ENCODE measurements at places on chromosomes 1 and 21. TPM values are rescaled to one million over a fixed set of nuclear protein-coding genes. Genes with fewer than 3 reads are reported as not detected.

GRCh38 chr1:189175889-189176288 lies 1301.8 kb downstream of the BRINP3 start:
- no peaks in the 10 kb centered on the region for H3K4me1 ChIP-seq
- no peak overlapping the region for H3K27ac ChIP-seq
- DNase-seq: no peak

DNA sequence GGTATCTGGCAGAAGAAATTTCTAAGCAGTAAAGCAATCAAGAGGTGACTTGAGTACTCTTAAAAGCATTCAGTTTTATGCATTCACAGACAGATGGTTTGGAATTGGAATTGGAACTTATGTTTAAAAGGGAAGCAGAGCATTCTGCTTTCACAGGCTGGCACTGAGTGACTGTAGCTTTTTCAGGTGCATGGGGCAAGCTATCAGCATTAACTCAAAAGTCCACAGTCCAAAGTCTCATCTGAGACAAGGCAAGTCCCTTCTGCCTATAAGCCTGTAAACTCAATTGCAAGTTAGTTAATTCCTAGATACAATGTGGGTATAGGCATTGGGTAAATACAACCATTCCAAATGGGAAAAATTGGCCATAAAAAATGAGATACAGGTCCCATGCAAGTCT lies 1620.3 kb downstream of the MRPL39 start:
- no peak overlapping the region for H3K27ac ChIP-seq
- H3K27me3 ChIP-seq: no peaks in the 10 kb centered on the region
- no peaks in the 10 kb centered on the region for H3K36me3 ChIP-seq
- no peak overlapping the region for H3K4me3 ChIP-seq
- H3K4me1 ChIP-seq: no peaks in the 10 kb centered on the region
- DNase-seq: no peak

GRCh38 chr1:71850936-71851335 lies 431.4 kb downstream of the NEGR1 start:
- no peak overlapping the region for H3K27ac ChIP-seq
- no peaks in the 10 kb centered on the region for H3K4me1 ChIP-seq
- no peak overlapping the region for H3K4me3 ChIP-seq
- DNase-seq: no peak

The ERMAP gene
- total RNA-seq: 7.8 TPM

GRCh38 chr1:60904099-60904851 lies 178.1 kb upstream of the NFIA start:
- no peaks in the 10 kb centered on the region for H3K4me1 ChIP-seq
- H3K4me3 ChIP-seq: no peak overlapping the region
- H3K36me3 ChIP-seq: no peaks in the 10 kb centered on the region

The TNFRSF25 gene
- 33.9 TPM for total RNA-seq

- no peaks in the 10 kb centered on the region for H3K27me3 ChIP-seq
- peaks cover 39% of the 10 kb centered on the region for H3K4me1 ChIP-seq
- H3K27ac ChIP-seq: no peak overlapping the region
- H3K4me3 ChIP-seq: no peak overlapping the region
- H3K36me3 ChIP-seq: no peaks in the 10 kb centered on the region
Observed at GRCh38 chr21:36325373-36326010, 5.5 kb downstream of the MORC3 start.

- no peaks in the 10 kb centered on the region for H3K27me3 ChIP-seq
- H3K36me3 ChIP-seq: no peaks in the 10 kb centered on the region
- H3K4me3 ChIP-seq: no peak overlapping the region
- H3K27ac ChIP-seq: no peak overlapping the region
- no peak for DNase-seq
Observed at GRCh38 chr1:230029244-230029941, 37.6 kb upstream of the GALNT2 start.

The CRYBG2 gene
- total RNA-seq: not detected

The AMY1C gene
- not detected for total RNA-seq

- H3K36me3 ChIP-seq: no peaks in the 10 kb centered on the region
- no peak overlapping the region for H3K4me3 ChIP-seq
- no peak overlapping the region for H3K27ac ChIP-seq
- DNase-seq: no peak
Observed at GRCh38 chr1:77543822-77544448, 138.5 kb downstream of the ZZZ3 start.

DNA sequence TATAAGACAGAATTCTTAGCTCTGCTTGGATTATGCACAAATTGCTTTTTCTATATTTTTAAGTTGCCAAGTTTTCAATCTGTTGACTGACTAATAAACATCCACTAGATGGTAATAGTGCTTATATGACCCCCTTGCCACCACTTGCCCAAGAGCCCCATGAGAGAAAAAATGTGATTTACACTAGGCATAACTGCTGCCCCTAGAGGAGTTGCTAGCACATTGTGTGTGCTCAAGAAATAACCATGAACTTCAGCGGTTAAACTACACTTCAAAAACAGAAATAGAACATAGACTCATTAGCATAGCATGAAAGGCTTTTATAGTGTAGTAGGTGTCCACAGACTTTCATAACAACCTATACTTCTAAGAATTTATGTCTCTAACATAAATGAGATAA lies 61.4 kb downstream of the BRINP3 start:
- no peaks in the 10 kb centered on the region for H3K36me3 ChIP-seq
- DNase-seq: no peak
- no peak overlapping the region for H3K4me3 ChIP-seq

- no peaks in the 10 kb centered on the region for H3K36me3 ChIP-seq
- DNase-seq: no peak
- H3K27ac ChIP-seq: no peak overlapping the region
- H3K4me1 ChIP-seq: peaks cover 4% of the 10 kb centered on the region
- H3K4me3 ChIP-seq: no peak overlapping the region
Observed at GRCh38 chr1:11720525-11720924, 15.4 kb upstream of the AGTRAP start.

- no peak for DNase-seq
- H3K27ac ChIP-seq: no peak overlapping the region
- no peaks in the 10 kb centered on the region for H3K27me3 ChIP-seq
- no peak overlapping the region for H3K4me3 ChIP-seq
- H3K36me3 ChIP-seq: no peaks in the 10 kb centered on the region
- peaks cover 32% of the 10 kb centered on the region for H3K4me1 ChIP-seq
Observed at GRCh38 chr1:26153966-26154532, 4.8 kb upstream of the FAM110D start.

The SYT14 gene
- 0.18 TPM for total RNA-seq

DNA sequence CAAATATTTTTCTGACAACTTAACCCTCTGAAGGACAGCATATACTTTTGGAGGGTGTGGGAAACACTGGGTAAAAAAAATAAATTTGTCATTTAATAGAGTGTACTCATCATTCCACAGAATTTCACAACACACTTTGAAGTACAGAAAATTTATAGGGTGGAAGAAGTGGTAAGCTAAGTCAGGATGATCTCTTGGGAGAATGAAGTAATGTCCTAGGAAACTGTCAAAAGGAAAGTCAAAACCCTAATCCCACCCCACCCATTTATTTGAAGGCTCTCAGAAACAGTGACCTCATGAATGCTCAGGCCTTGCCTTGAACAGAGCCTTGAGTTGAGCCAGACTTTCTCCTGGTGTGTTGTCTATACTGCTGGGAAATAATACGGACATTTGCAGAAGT lies 7.3 kb upstream of the UAP1 start:
- H3K4me3 ChIP-seq: no peak overlapping the region
- no peaks in the 10 kb centered on the region for H3K4me1 ChIP-seq
- no peak for DNase-seq
- H3K36me3 ChIP-seq: no peaks in the 10 kb centered on the region

The S100A10 gene
- total RNA-seq: 779 TPM

- H3K4me3 ChIP-seq: no peak overlapping the region
- no peaks in the 10 kb centered on the region for H3K4me1 ChIP-seq
- no peak overlapping the region for H3K27ac ChIP-seq
- H3K36me3 ChIP-seq: no peaks in the 10 kb centered on the region
- H3K27me3 ChIP-seq: no peaks in the 10 kb centered on the region
- DNase-seq: no peak
Observed at GRCh38 chr1:28779751-28780408, 32.1 kb upstream of the OPRD1 start.

- no peak overlapping the region for H3K27ac ChIP-seq
- no peak overlapping the region for H3K4me3 ChIP-seq
- no peaks in the 10 kb centered on the region for H3K36me3 ChIP-seq
- no peaks in the 10 kb centered on the region for H3K27me3 ChIP-seq
Observed at GRCh38 chr1:164644774-164645644, 86.0 kb downstream of the PBX1 start.

The SUSD4 gene
- not detected for total RNA-seq

- no peaks in the 10 kb centered on the region for H3K36me3 ChIP-seq
- no peak for DNase-seq
- no peaks in the 10 kb centered on the region for H3K27me3 ChIP-seq
- H3K4me3 ChIP-seq: no peak overlapping the region
Observed at GRCh38 chr1:167824163-167824794, 89.7 kb downstream of the ADCY10 start.

The NENF gene
- 23.0 TPM for total RNA-seq

The DNAJC28 gene
- 1.0 TPM for total RNA-seq

The RRAGC gene
- total RNA-seq: 40.1 TPM

The TCHHL1 gene
- not detected for total RNA-seq

DNA sequence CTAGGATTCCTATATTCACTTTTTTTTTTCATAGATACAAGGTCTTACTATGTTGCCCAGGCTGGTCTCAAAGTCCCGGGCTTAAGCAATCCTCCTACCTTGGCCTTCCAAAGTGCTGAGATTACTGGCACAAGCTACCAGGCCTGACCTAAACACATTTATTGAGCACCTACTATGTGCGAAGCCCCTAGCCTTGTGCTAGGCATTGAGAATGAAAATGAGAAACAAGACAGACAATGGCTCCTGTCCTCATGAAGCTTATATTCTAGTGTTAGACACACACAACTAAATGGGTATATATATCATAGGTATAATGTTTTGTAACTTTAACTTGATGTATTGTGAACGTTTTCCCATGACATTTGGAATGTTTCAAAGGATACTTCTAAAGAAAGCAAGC lies 11.5 kb downstream of the TMEM50A start:
- H3K27me3 ChIP-seq: no peaks in the 10 kb centered on the region
- H3K4me3 ChIP-seq: no peak overlapping the region
- H3K4me1 ChIP-seq: no peaks in the 10 kb centered on the region
- no peak overlapping the region for H3K27ac ChIP-seq

GRCh38 chr1:157852476-157852875 lies 10.9 kb upstream of the CD5L start:
- no peaks in the 10 kb centered on the region for H3K4me1 ChIP-seq
- no peak for DNase-seq
- no peak overlapping the region for H3K27ac ChIP-seq
- no peaks in the 10 kb centered on the region for H3K27me3 ChIP-seq
- H3K4me3 ChIP-seq: no peak overlapping the region

DNA sequence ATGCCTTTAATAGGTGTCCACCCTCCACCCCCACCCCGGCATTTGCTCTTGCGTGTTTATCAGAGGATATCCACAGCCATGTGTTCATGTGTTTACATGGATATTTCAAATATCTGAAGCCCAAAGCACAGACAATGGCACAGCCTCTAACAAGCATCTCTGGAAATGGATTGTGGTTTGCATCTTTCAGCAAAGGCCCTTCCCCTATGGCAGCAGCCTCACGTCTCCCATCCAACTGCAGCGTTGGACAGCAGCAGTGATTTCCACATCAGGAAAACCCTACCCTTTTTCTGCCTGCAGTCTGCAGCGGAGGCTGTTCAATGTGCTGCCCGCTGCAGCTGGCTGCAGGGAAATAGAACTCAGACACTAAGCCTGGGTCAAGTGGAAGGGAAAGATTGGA lies 1.6 kb downstream of the RASSF5 start:
- H3K27ac ChIP-seq: no peak overlapping the region
- no peaks in the 10 kb centered on the region for H3K36me3 ChIP-seq
- DNase-seq: no peak
- H3K4me3 ChIP-seq: no peak overlapping the region

DNA sequence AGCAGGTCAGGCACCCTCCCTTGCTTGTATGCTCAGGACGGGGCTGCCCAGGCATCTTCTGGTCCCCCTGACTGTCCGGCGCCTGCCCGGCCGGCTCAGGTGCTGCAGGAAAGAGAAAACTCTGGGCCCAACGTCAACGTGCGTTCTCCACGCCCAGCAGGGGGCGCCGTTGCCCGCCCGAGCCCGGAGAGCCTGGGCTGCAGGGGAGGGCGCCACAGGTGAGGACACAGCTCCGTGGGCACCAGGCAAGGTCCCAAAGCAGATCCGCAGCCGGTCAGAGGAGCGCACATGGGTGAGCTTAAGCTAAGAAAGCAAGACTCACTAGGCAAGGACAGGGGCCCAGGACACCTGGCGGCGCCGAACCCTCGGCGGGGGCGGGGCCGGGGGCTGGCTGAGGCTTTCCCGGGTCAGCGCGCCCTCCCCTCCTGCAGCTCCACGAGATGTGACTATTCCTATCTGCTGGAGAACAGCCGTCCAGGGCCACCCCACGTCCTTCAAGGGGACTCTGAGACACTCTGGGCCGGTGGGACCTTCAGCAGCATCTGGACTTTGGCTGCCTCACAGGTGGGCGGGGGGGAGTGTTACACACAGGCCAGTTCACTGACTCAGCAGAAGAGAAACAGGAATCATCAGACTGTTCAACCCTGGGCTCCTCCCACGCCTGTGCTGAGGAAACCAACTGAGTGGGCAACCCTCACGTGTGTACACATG lies 29.3 kb downstream of the KRTAP10-1 start:
- no peaks in the 10 kb centered on the region for H3K36me3 ChIP-seq
- no peaks in the 10 kb centered on the region for H3K27me3 ChIP-seq
- no peak overlapping the region for H3K4me3 ChIP-seq

GRCh38 chr1:20123722-20124455 lies 4.6 kb upstream of the PLA2G2D start:
- DNase-seq: no peak
- H3K27ac ChIP-seq: no peak overlapping the region
- no peak overlapping the region for H3K4me3 ChIP-seq

DNA sequence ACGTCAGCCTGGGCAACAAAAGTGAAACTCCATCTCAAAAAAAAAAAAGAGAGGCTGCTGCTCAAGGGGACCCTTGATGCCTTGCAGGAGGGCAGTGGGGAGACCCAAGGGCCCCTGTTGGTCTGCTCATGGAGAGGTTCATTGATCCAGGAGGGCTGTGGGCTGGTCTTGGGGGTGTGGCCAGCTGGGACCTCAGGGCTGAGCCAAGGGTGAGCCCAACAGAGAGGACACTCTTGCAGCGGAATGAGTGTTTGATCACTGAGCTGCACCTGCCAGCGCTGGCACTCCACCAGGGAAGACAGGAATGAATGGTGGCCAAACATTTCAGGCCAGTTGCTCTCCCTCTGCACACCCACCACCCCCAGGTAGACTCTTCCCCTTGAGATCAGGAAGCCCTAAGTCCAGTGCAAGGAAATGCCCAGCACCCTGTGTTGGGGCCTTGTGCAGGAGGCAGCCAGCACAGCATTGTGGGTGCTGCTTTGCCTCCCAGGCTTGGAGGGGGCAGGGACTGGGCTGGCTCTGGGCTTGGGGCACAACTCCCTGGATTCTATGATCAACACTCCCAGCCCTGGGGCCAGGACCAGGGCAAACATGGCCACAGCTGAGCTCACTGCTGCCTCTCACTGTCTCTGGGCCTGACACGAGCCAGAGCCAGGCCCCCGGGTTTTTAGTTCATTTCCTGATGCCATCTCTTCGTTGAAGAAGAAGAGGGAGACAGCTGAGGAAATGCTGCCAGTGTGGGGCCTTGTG lies 50.7 kb downstream of the IRF2BP2 start:
- H3K4me1 ChIP-seq: no peaks in the 10 kb centered on the region
- no peak overlapping the region for H3K27ac ChIP-seq
- H3K27me3 ChIP-seq: no peaks in the 10 kb centered on the region
- no peak overlapping the region for H3K4me3 ChIP-seq

- no peak overlapping the region for H3K4me3 ChIP-seq
- H3K27ac ChIP-seq: no peak overlapping the region
- no peak for DNase-seq
- H3K36me3 ChIP-seq: no peaks in the 10 kb centered on the region
- H3K4me1 ChIP-seq: no peaks in the 10 kb centered on the region
- H3K27me3 ChIP-seq: peaks cover 2% of the 10 kb centered on the region
Observed at GRCh38 chr1:246801241-246802020, 77.2 kb downstream of the SCCPDH start.
